ENCODE measurements at places on chromosomes 2 and 18. TPM values are rescaled to one million over a fixed set of nuclear protein-coding genes. Genes with fewer than 3 reads are reported as not detected.
A peak's percentile ranks its signal among the peaks of the same experiment; 100 is the strongest.

Gene PASK
- total RNA-seq, result 0.38 TPM

Gene PTPN18
- total RNA-seq, result 17.5 TPM

Gene ANO7
- 0.38 TPM for total RNA-seq

Gene TMEM17
- total RNA-seq, result 3.7 TPM

Gene RAB31
- total RNA-seq, result 40.5 TPM

Gene THSD7B
- total RNA-seq, result not detected

Gene DYNC1I2
- total RNA-seq, result 91.7 TPM

Gene CRYGD
- not detected for total RNA-seq

GRCh38 chr18:48440924-48441323, 31.7 kb upstream of the ZBTB7C start:
- no peak for DNase-seq

- DNase-seq, result no peak
Observed at GRCh38 chr2:181314551-181314950, 142.6 kb upstream of the ITGA4 start.

DNA sequence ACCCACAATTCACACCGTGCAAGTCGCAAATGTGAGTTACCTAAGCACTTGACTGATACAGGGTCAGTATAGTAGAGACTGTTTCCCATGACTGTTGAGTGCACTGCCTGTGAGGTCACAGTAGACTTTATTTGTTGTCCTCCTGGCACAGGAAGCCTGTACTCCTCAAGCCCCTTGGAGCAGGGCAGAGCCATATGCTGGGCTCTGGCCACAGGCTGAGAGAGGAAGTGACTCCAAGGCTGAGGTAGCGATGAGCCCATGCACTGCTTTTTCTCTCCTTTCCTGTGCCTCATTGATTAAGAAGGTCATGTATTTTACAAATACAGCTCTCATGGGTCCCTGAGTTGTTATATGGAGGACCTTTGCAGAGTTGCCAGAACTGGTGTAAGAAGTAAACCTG, 287.7 kb downstream of the SRBD1 start:
- DNase-seq, result no peak

- no peak for DNase-seq
Observed at GRCh38 chr2:125643585-125643984, 1012.4 kb upstream of the GYPC start.

GRCh38 chr18:73787316-73787715, 360.3 kb downstream of the FBXO15 start:
- no peak for DNase-seq

DNA sequence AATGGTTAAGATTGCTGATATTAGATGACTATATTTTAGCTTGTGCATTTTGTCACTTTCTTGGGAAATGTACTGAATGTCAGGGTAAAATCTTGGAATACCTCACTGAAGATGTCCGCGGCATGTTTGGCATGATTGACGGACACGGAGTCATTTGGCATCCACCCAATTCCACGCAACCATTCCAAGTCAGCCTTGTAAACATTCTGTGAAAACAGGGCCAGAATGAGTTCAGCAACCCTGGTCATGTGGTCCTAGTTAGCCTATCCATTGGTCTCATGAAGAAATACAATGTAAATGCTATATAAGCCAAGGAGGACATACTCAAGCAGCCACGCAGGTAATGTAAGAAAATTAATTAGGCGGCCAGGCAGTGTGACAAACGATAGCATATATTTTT, 159.5 kb downstream of the RIF1 start:
- no peak for DNase-seq

GRCh38 chr18:47986620-47987387, 56.3 kb upstream of the SMAD2 start:
- no peak for DNase-seq

GRCh38 chr2:24238158-24238557, 63.3 kb downstream of the FAM228A start:
- no peak for DNase-seq

- DNase-seq, result no peak
Observed at GRCh38 chr2:42470706-42471105, 23.1 kb downstream of the KCNG3 start.

GRCh38 chr2:117983040-117983439, 30.8 kb downstream of the CCDC93 start:
- DNase-seq, result peak; percentile 24

DNA sequence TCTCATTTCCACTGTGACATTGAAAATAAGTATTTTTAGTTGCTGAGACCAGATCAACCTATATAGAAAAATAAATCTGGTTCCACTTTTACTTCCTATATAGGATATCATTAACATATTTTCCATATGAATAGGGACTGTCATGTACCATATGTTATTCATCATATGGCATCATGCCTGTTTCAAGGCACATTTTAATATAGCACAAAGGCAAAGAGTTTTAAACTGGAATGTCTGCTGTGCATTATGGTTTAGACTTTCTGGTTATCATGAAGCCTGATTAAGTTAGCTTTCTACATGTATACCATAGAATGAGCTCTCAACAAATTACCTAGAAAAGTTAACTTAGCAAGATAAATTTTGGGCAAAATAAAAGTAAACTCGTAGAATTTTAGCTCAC, 53.0 kb upstream of the ACYP2 start:
- no peak for DNase-seq

GRCh38 chr2:96852667-96853066, 5.1 kb downstream of the ANKRD39 start:
- DNase-seq, result no peak

GRCh38 chr18:48074929-48075706, 144.7 kb upstream of the SMAD2 start:
- no peak for DNase-seq

All from GM23248 (cell line).